ENCODE measurements at places on chromosomes 1 and 21. TPM values are rescaled to one million over a fixed set of nuclear protein-coding genes. Genes with fewer than 3 reads are reported as not detected.

- DNase-seq, result peak; percentile 56
Measured at GRCh38 chr1:101317590-101317989, 80.8 kb downstream of the S1PR1 start.

GRCh38 chr1:233998891-233999290 lies 94.4 kb downstream of the SLC35F3 start:
- DNase-seq, result no peak

DNA sequence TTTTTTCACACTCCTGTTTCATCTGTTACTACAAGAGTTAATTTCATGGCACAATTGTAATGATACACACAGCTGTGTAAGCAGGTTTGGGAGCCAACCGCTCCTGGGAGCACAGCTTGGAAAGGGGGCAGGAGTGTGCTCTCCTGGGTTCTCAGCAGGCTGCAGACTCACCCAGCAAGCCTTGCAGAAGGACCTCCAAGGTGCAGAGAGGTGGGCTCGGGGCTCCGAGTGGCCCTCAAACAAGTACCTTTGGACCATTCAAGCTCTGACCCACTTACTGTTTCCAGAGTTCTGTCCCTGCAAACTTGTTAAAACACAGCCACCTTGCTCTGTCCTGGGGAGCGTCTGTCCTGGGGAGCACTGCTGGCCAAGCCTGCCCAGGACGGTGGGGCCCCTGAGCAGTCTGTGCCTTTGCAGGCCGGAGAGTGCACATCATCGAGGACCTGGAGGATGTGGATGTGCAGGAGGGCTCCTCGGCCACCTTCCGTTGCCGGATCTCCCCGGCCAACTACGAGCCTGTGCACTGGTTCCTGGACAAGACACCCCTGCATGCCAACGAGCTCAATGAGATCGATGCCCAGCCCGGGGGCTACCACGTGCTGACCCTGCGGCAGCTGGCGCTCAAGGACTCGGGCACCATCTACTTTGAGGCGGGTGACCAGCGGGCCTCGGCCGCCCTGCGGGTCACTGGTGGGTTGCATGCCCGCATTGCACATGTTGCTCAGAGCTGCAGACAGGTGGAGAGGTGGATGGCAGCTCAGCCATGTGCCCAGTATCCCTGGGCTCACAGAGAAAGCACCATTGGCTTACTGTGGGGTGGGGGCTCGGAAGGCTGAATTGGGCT lies 78.0 kb downstream of the OBSCN start:
- DNase-seq, result no peak

- no peak for DNase-seq
Measured at GRCh38 chr1:114137497-114137896, 16.2 kb downstream of the SYT6 start.

GRCh38 chr1:23111600-23112535 lies 56.8 kb downstream of the LUZP1 start:
- no peak for DNase-seq

GRCh38 chr1:22311461-22311860 lies 140.2 kb upstream of the ZBTB40 start:
- DNase-seq, result no peak

DNA sequence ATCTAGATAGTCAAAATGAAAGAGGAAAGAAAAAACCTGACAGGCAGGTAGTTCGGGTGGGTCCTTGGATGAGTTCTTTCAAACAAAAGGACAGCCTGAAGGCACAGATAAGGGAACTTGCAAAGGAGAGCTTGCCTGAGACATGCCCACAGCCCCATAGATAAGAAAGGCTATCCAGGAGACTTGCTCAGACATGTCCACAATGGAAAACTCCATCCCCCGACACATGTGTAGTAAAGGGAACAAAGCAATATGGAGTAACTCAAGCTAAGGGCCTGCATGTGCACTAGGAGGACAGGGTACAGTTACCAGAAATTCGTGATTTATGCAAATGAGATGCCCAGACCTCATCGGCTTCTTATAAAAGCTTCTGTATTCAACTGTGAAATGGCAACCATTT lies 281.5 kb downstream of the NEGR1 start:
- DNase-seq, result peak; percentile 52

GRCh38 chr1:17825273-17826164 lies 70.4 kb downstream of the ACTL8 start:
- no peak for DNase-seq

DNA sequence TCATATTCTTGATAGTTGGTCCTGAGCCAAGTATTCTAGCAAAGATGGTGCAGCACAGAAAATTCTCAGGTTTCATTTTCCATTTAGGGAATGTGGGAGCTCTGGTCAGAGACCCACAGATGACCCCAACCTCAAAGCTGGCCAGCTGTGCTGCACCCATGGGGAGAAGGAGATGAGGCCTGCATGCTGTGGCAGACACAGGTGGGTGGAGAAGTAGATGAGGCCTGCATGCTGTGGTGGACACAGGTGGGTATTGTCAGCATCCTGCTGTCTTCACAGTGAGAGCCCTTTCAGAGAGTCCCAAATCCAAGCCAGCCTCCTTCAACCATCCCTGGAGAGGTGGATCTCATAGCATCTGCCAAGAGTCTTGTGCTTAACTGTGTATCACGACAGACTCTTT lies 77.7 kb downstream of the DSCAM start:
- no peak for DNase-seq

- DNase-seq, result no peak
Measured at GRCh38 chr1:23254584-23254983, 37.3 kb upstream of the HTR1D start.

DNA sequence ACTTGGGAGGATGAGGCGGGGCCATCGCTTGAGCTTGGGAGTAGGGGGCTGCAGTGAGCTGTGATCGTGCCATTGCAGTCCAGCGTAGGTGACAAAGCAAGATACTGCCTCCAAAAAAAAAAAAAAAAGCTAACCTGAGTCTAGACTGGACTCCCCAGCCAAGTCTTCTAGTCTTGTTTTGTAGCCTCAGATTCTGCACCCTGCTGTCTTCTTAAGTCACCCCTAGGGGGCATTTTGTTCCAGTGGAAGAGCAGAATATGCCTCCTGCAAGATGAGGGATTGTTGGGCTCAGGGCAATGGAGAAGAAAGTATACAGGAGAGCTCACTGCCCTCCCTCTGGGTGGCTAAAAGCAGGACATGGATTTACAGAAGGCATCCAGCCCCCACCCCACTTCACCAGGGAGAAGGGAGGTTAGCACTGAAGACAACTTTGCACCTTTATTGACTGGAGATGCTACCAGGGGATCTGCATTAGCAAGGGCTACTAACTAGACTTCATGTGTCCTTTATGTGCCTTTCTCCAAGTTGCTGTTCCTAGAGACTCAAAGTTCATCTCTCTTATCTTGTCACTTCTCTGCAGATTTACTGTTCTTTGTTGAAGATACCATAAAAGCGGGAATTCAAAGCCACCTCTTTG lies 15.3 kb upstream of the RNF187 start:
- peak; percentile 93 for DNase-seq

- no peak for DNase-seq
Measured at GRCh38 chr1:85334962-85335361, 58.5 kb upstream of the BCL10 start.

DNA sequence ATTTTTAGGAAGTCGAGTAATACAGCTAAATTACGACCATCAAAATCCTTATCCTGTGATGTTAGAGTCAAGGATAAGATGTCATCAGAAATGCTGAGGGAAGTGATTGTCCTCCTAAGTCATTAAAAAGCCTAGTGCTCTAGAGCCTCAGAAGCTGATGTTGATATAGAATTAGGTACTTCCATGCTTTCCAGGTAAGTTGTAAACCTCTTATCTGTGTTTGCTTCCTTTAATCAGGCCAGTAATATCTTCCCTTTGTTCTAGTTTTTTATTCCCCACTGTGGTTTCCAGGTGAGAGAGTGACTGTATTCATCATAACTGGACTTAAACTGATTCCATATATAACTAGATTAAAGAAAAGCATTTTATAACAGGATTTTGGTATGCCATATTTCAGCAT lies 44.4 kb downstream of the SMG7 start:
- DNase-seq, result no peak

- peak; percentile 95 for DNase-seq
Measured at GRCh38 chr1:156892190-156893047, 1.1 kb upstream of the PEAR1 start.

DNA sequence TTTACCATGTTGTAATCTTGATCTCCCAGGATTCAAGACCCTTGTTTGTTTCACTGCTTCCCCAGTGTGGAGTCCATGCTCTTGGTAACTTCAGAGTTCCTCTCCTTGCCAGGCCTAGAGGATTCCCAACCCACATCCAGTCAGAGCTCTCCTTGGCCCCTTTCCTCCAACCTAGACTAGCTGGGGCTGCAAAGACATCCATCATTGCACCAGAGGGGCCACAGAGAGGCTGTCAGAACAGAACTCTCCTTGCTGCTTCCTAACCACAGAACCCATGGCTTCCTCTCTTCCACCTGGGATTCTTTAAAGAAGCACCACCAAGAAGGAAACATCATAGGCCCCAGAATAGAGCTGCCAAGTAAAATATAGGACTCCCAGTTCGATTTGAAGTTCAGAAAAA lies 81.0 kb downstream of the HMGB4 start:
- DNase-seq, result no peak

GRCh38 chr1:230937371-230937770 lies 41.3 kb downstream of the TTC13 start:
- DNase-seq, result no peak

DNA sequence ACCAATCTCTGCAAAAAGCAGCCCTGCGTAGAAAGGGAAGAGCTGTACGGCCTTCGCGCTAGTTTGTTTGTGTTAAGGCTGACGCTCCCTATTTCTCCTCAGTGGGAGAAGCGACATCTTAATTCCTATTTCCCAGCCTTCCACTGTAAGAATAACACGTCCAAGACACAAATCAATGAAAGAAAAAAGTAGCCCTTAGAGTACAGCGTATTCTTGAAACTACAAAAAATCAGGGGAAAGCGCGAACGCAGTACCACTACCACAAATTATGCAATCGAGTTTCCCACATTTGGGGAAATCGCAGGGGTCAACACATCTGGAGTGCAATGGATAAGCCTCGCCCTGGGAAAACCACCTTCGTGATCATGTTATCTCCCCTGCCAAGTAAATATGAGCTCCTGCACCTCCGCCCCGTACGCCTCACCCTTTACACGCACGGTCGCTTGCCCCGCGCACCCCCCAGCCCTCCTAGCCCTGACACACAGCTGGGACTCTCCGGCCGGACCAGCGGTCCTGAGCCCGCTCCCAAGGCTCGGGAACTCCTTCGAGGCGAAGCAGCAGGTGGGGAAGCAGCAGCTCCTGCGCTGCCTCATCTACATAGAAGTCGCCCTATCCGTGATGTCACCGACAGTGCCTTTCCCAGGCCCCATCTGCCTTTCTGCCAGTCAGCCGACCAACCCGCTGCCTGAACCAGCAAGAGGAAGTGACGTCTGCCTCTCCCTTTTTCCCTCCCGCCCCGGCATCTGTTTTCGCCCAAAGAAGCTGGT lies 94.7 kb downstream of the PPIAL4G start:
- DNase-seq, result peak; percentile 97

DNA sequence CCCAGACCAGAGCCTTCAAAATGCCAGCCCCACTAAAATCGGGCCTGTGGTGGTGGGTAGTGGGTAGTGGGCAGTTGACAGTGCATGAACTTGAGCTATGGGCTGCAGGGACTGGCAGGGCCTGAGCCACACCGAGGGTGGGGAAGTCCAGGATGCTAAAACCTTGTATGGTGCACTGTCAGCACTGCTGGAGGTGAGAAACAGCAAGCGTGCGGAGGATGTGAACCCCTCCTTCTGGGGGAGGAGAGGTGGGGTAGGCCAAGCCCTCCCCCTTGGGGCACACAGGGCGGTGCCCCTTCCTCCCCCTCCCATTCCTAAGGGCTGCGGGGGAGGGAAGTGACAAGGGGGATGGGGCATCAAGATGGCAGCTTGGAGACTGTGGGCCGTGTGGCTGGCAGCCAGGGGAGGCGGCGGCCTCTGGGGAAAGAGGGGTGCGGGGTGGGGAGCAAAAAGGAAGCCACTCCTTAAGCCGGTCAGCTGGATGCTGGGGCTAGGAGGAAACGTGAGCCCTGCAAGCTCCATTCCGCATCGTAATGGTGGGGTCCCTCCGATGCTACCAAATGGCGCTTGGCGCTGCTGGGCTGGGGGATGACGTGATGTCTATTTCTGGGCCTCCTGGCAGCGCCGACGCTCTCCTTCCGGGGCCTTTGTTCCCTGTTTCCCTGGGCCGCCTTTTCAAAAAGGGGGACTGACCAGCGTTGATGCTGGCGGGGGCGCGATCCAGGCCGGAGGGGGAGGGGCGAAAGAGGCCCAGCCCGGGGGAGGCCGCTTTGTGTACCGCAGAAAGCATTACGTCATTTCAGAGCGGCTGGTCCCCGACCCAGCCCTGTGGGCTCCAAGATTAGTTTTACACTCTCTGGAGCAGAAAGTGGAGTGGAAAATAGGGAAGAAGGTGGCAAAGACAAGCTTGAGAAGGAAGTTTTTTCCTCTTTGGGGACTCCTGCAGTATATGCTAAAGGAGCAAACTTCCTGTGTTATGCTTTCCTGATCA lies 809 bp downstream of the SYT11 start:
- peak; percentile 95 for DNase-seq

DNA sequence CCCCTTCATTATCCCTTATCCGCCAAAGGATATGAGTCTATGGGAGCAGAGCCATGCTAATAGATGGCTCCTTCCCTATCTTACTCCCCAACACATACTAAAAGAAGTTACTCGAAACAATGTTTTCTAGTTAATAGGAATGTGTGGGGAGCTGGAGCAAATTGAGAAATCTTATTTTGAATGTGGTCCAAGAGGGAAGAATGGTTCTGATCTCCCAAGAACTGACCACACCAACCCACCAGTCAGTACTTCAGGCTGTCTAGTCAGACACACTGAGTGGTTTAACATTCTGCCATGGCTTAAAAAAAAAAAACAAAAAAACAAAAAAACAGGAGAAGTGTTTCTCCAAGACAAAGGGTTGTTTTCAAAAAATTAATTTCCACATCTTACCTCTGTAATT lies 31.5 kb upstream of the DNASE2B start:
- DNase-seq, result no peak

GRCh38 chr1:94998114-94998513 lies 71.2 kb upstream of the CNN3 start:
- no peak for DNase-seq

- DNase-seq, result no peak
Measured at GRCh38 chr1:54792686-54793282, 8.3 kb downstream of the TTC22 start.

DNA sequence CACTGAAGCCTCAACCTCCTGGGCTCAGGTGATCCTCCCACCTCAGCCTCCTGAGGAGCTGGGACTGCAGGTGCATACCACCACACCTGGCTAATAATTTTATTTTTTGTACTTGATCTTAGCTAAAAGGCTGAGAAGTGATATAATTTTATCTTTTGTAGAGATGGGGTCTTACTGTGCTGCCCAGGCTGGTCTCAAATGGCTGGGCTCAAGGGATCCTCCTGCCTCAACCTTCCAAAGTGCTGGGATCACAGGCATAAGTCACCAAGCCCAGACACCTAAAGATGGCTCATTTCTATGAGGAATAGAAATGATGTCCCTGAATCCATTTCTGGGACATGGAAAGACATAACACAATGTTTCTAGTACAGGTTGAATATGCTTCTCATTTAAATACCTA lies 57.8 kb downstream of the TOMM20 start:
- no peak for DNase-seq

GRCh38 chr21:33032434-33033047 lies 6.8 kb downstream of the OLIG2 start:
- no peak for DNase-seq

- no peak for DNase-seq
Measured at GRCh38 chr1:245419461-245419978, 264.7 kb downstream of the KIF26B start.

Gene OPRD1
- polyA plus RNA-seq, result 0.55 TPM

Gene C1orf87
- 0.21 TPM for polyA plus RNA-seq

Gene PRELP
- polyA plus RNA-seq, result 0.03 TPM

Gene CLCA1
- not detected for polyA plus RNA-seq

Gene LAX1
- polyA plus RNA-seq, result not detected

Gene CD53
- polyA plus RNA-seq, result 0.89 TPM

Gene LCE1B
- not detected for polyA plus RNA-seq

Gene SELENON
- polyA plus RNA-seq, result 19.9 TPM

Gene TRABD2B
- polyA plus RNA-seq, result 2.2 TPM

Gene C1orf53
- polyA plus RNA-seq, result 4.1 TPM

Gene KRTAP21-2
- not detected for polyA plus RNA-seq
